Mesendoderm (in vitro differentiated cells): ENCODE measurements at places on chromosomes 5 and 9.

DNA sequence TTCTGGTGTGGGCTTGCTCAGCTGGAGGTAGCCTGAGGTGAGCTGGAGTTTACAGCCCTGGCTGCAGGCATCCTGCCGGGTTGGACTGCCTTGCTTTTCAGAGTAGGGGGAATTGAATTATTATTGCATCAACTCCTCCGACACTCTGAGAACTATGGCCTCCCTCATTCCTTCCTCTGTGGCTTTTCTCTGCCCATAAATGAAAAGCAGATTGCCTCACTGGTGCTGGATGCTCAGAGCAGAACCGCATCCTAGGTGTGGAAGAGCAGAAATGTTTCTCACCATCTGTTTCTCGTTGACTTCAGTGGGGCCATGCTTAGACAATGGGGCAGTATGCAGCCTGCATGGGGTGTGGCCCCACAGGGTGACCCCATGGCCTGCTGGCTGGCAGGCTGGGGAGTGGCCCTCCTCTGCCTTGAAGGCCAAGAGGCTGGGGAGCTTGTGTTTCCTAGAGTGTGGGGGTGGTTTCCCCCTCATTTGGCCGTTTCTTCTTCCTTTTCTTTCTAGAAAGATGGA is 27.3 kb upstream of the TGFBI start:
- no peaks in the 10 kb centered on the region for H3K27me3 ChIP-seq
- DNase-seq = no peak
- no peak overlapping the region for H3K4me3 ChIP-seq

GRCh38 chr5:178425621-178426068 is 164.5 kb downstream of the COL23A1 start:
- H3K27ac ChIP-seq = no peak overlapping the region
- no peaks in the 10 kb centered on the region for H3K36me3 ChIP-seq
- no peak overlapping the region for H3K4me3 ChIP-seq
- H3K27me3 ChIP-seq = no peaks in the 10 kb centered on the region

- no peak overlapping the region for H3K27ac ChIP-seq
- no peaks in the 10 kb centered on the region for H3K27me3 ChIP-seq
- DNase-seq = no peak
- H3K36me3 ChIP-seq = no peaks in the 10 kb centered on the region
- H3K4me3 ChIP-seq = no peak overlapping the region
Measured at GRCh38 chr9:94703488-94704140, 22.9 kb upstream of the AOPEP start.

DNA sequence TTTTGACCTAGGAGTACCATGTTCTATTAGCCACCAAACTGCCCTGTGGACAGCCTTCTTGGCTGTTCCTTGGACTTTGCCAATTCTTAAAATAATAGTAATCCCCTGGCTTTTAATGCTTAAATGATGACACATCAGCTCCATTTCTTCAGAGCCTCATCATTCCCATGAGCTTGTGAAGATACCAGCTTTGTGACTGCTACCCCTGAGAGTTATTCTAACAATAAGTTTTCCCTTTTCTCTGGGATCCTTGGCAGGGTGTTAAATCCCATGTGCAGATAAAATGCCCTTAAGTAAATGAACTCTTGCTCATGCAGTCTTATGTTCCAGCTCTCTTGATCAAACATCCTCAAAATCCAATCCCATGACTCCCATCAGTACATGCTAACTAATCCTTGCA is 415.3 kb downstream of the CETN3 start:
- H3K36me3 ChIP-seq = no peaks in the 10 kb centered on the region
- H3K27ac ChIP-seq = no peak overlapping the region
- no peak for DNase-seq
- no peak overlapping the region for H3K4me3 ChIP-seq

GRCh38 chr5:5490774-5491347 is 68.4 kb downstream of the ICE1 start:
- H3K4me3 ChIP-seq = no peak overlapping the region
- H3K27ac ChIP-seq = no peak overlapping the region
- no peaks in the 10 kb centered on the region for H3K27me3 ChIP-seq
- no peak for DNase-seq
- no peaks in the 10 kb centered on the region for H3K4me1 ChIP-seq

DNA sequence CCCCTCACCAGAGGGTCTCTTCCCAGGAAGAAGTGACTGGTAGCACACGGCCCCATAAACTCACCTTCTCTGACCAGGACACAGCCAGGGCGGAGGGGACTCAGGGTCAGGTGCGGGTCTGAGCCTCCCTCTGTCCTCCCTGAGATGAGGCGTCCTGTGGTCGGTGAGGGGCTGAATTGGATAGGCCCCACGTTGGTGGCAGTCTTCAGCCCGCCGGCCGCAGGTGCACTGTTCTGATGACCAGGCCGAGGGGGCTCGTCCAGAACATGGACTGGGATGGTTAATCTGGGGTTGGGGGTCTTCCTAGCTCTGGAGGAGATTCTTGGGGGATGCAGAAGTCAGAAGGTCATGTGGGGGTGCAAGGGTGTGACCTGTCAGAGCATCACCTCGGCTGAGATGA is 102.2 kb upstream of the PPP1R26 start:
- DNase-seq = no peak
- no peak overlapping the region for H3K27ac ChIP-seq
- H3K4me1 ChIP-seq = no peaks in the 10 kb centered on the region
- no peak overlapping the region for H3K4me3 ChIP-seq
- no peaks in the 10 kb centered on the region for H3K27me3 ChIP-seq

DNA sequence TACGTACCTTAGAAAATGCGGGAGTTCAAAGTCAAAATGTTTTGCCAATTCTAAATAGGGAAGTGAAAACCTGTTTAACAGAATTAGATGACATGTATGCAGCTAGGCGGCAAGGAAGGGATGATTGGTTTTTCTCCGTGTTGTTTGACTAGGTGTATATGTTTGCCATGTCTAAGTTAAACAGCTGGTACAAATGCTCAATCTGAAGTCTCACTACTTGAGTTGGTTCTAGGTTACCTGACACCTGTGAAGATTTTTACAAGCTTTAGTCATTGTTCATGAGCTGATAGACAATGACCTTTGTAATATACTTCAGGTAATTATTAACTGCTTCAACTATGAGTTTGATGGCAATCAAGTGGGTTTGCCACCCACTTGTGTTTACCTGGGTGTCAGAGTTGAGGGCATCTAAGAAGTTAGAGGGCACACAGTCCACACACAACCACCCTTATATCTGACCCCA is 74.3 kb downstream of the SLC44A1 start:
- H3K4me1 ChIP-seq = peaks cover 3% of the 10 kb centered on the region
- H3K4me3 ChIP-seq = no peak overlapping the region
- DNase-seq = no peak
- no peak overlapping the region for H3K27ac ChIP-seq

DNA sequence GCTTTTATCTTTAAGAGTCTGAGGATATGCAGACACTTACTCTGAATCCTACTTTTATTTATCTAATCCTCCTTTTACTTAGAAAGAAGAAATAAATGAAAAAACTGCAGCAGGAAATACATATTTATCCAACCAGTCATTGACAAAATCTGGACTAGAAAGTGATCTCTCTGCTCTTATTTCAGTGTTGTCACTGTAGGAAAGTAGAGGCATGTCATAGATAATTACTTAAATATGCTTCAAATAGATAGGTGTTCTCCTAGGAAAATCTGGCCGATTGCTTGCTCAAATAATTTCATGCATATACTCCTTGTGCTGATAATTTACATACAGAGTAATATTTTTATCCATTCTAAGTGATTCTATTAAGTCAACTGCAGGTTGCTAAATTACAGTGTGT is 2001.9 kb upstream of the C9orf72 start:
- H3K4me3 ChIP-seq = no peak overlapping the region
- H3K4me1 ChIP-seq = no peaks in the 10 kb centered on the region
- H3K27me3 ChIP-seq = no peaks in the 10 kb centered on the region
- no peak for DNase-seq
- H3K27ac ChIP-seq = no peak overlapping the region

- no peaks in the 10 kb centered on the region for H3K4me1 ChIP-seq
- no peak for DNase-seq
- H3K27me3 ChIP-seq = no peaks in the 10 kb centered on the region
- H3K27ac ChIP-seq = no peak overlapping the region
- H3K36me3 ChIP-seq = no peaks in the 10 kb centered on the region
Measured at GRCh38 chr5:54301220-54301619, 9.2 kb downstream of the ARL15 start.

DNA sequence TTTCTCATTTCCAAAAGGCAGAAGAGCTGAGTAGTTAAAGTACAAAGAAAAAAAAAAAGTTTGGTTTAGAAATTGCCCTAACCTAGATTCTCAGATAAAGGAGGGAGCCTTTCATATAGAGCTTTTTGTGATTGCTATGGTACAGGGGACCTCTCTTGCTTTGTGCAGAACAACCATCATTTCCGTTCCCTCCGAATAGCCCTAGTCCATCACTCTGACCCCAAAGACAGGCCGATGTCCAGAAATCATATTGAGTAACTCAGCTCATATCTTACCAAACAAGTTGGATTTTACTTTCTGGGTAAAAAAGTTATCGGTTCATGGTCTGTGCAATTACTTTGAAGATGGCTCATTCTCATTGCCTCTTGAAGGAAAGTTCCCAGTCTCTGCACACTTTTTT is 36.7 kb upstream of the COL15A1 start:
- no peak overlapping the region for H3K27ac ChIP-seq
- H3K4me1 ChIP-seq = no peaks in the 10 kb centered on the region
- H3K27me3 ChIP-seq = no peaks in the 10 kb centered on the region

- no peaks in the 10 kb centered on the region for H3K36me3 ChIP-seq
- H3K4me3 ChIP-seq = no peak overlapping the region
- H3K27ac ChIP-seq = no peak overlapping the region
- no peaks in the 10 kb centered on the region for H3K27me3 ChIP-seq
- DNase-seq = no peak
- no peaks in the 10 kb centered on the region for H3K4me1 ChIP-seq
Measured at GRCh38 chr9:105320568-105320967, 76.1 kb downstream of the SLC44A1 start.

- no peaks in the 10 kb centered on the region for H3K36me3 ChIP-seq
- no peak for DNase-seq
- H3K27ac ChIP-seq = no peak overlapping the region
- H3K4me3 ChIP-seq = no peak overlapping the region
- no peaks in the 10 kb centered on the region for H3K27me3 ChIP-seq
- H3K4me1 ChIP-seq = no peaks in the 10 kb centered on the region
Measured at GRCh38 chr5:133821889-133822288, 146.5 kb downstream of the C5orf15 start.

DNA sequence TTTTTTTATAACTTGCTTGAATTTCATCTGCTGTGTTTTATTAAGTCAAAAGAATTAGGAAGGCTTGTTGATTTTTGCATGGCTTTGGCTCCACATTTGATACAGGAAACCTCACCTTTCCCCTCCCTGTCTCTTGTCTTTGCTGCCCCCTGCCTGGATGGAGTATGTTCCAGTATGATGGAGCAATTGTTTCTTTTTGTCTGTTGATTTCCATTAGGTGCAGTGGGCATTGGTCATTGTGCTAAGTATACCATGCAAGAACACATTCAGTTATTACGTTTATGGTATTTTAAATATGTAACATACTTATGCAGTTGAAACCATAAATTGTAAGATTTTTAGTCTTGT is 19.6 kb downstream of the TJP2 start:
- no peaks in the 10 kb centered on the region for H3K27me3 ChIP-seq
- no peak overlapping the region for H3K27ac ChIP-seq
- H3K4me1 ChIP-seq = no peaks in the 10 kb centered on the region
- peak; percentile 65 for DNase-seq
- no peak overlapping the region for H3K4me3 ChIP-seq

DNA sequence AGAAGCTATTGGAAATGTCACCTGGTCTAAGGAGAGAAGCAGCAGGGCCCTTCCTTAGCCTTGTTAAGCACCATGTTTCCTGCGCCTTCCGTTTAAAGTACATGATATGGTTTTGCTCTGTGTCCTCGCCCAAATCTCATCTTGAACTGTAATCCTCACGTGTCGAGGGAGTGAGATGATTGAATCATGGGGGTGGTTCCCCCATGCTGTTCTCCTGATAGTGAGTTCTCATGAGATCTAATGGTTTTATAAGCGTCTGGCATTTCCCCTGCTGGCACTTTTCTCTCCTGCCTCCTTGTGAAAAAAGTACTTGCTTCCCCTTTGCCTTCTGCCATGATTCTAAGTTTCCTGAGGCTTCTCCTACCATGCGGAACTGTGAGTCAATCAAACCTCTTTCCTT is 49.7 kb downstream of the PRDM6 start:
- no peaks in the 10 kb centered on the region for H3K36me3 ChIP-seq
- H3K27ac ChIP-seq = no peak overlapping the region
- H3K4me3 ChIP-seq = no peak overlapping the region
- H3K27me3 ChIP-seq = no peaks in the 10 kb centered on the region

DNA sequence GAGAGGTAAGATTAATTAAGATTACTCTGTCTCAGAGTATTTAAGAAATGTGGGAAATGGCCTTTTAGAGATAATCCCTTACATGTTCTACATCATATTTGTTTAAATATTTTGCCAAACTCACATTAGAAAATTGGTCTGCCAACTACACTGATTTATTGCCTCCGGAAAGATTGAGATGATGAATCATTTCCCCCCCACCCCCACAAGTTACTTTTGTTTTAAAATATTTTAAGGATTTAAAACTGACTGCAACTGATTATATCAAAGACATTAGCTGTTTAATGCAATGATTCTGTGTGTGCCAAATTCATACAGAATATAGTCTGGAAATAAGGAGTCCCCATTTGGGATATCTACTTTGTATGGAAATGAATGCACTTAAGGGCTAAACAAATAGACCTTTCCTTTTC is 674.4 kb downstream of the PRR16 start:
- H3K4me3 ChIP-seq = no peak overlapping the region
- H3K4me1 ChIP-seq = no peaks in the 10 kb centered on the region
- H3K27ac ChIP-seq = no peak overlapping the region
- DNase-seq = no peak

GRCh38 chr5:141512390-141512910 is 23.6 kb downstream of the PCDHGC5 start:
- H3K27me3 ChIP-seq = no peaks in the 10 kb centered on the region
- H3K4me1 ChIP-seq = peaks cover 15% of the 10 kb centered on the region
- H3K36me3 ChIP-seq = peaks cover 2% of the 10 kb centered on the region
- H3K27ac ChIP-seq = no peak overlapping the region
- peak; percentile 97 for DNase-seq

DNA sequence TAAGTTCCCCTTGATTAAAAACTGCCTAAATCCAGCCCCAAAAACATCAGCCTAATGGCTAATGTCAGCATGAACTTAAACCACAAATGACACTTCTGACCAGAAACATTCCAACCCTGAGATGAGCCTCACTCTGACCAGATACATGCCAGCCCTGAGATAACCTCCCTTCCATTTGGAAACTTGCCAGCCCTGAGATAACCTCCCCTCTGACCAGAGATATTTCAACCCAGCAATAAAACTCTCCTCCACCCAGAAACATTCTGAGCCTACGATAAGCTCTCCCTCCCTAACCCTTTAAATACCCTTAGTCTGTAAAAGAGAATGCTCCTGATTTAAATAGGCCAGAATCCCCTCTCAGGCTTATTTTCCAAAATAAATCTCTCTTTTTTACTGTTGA is 1035.7 kb upstream of the NUDT12 start:
- no peak for DNase-seq
- H3K4me1 ChIP-seq = no peaks in the 10 kb centered on the region
- H3K4me3 ChIP-seq = no peak overlapping the region
- H3K27me3 ChIP-seq = no peaks in the 10 kb centered on the region
- no peak overlapping the region for H3K27ac ChIP-seq

- H3K27ac ChIP-seq = no peak overlapping the region
- no peaks in the 10 kb centered on the region for H3K36me3 ChIP-seq
- H3K4me3 ChIP-seq = no peak overlapping the region
Measured at GRCh38 chr5:93250424-93250823, 330.6 kb downstream of the NR2F1-AS1 start.

GRCh38 chr5:140166911-140167310 is 8.1 kb upstream of the CYSTM1 start:
- no peak overlapping the region for H3K27ac ChIP-seq
- DNase-seq = no peak
- no peaks in the 10 kb centered on the region for H3K36me3 ChIP-seq
- no peak overlapping the region for H3K4me3 ChIP-seq

GRCh38 chr5:113232221-113232620 is 202.6 kb downstream of the TSSK1B start:
- no peaks in the 10 kb centered on the region for H3K36me3 ChIP-seq
- H3K4me3 ChIP-seq = no peak overlapping the region
- no peaks in the 10 kb centered on the region for H3K27me3 ChIP-seq
- no peak for DNase-seq
